ENCODE measurements at places on chromosomes 5 and 9.

- DNase-seq = no peak
Measured at GRCh38 chr5:149654231-149654630, 72.9 kb downstream of the ARHGEF37 start.

DNA sequence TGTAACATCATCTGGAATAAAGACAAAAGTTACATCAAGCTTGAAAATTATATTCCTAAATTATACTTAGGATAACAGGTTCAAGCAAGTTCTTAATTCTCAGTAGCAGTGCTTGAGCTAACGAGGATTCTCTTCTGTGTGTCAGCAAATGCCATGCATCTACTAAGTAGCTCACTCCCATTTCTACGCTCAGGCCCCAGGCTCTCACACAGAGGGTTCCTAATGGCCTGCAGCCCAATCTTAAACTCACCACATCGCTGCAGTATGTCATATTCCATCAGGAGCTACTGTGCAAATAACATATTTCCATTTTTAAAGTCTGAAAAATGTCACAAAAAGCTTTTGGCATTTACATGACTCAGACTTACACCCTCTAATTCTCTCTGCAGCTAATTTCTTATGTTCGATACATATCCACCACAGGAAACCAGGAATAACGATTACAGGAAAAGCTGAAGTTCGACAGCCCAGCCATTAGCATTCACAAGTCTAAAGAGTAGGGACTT is 474.8 kb downstream of the EFNA5 start:
- DNase-seq = no peak

DNA sequence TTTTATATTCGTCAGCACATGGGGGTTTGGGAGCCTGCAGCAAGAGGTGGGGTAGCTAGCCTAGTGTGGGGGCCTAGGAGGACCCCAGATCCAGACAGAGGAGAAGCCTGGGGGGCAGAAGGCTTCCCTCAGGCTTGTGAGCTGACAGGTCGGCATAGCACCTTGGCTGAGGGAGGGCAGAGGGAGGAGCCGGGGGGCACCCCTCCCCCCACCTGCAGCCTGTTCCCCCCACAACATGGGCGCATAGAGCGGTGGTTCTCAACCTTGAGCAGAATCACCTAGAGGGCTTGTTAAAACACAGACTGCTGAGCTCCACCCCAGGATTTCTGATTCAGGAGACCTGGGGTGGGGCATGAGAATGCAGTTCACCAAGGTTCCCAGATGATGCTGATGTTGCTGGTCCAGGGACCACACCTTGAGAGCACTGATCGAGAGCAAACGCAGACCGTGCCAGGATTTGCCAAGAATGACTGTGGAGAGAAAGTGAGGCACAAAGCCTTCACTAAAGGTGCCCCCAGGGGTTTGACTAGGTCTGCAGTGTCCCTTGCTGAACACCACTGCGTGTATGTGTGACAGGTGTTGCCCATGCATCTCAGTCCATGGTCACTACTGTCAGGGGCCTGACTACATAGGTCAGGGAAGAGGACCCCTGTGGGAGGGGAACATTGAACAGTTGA is 163.3 kb downstream of the MACROH2A1 start:
- DNase-seq = no peak

DNA sequence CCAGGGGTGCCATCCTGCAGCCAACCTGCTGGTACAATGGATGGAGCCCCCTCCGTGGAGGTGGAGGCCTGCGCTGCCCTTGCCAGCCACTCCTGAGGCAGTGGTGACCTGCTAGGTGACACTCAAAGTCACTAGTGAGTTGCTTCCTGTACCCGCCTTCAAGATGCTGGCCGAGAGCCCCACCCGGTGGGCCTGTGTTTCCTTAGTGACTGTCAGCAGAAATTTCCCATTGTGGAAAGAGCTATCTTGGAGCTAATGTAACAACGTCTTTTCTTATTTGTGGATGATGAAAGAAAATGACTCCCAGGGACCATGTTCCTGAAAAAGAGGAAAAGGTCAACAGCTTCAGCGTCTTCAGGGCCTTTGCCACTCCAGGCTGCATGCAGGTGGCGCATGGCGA is 117.0 kb upstream of the BOD1 start:
- no peak for DNase-seq

DNA sequence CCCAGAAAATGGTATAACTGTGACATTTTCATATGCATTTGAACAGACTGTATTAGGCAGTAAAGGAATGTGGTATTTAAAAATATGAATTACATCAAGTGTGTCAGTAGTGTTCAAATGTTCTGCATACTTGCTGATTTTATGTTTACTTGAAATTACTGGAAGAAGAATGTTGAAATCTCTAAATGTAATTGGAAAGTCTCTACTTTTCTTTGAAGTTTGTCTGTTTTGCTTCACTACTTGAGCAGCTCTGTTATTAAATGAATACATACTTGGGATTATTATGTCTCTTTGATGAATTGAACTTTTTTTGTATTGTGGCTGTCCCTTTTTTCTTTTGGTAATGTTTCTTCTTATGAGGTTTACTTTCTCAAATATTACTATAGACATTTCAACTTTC is 205.6 kb downstream of the TAF11L14 start:
- no peak for DNase-seq

GRCh38 chr5:172793577-172794488 is 22.8 kb upstream of the DUSP1 start:
- DNase-seq = no peak

DNA sequence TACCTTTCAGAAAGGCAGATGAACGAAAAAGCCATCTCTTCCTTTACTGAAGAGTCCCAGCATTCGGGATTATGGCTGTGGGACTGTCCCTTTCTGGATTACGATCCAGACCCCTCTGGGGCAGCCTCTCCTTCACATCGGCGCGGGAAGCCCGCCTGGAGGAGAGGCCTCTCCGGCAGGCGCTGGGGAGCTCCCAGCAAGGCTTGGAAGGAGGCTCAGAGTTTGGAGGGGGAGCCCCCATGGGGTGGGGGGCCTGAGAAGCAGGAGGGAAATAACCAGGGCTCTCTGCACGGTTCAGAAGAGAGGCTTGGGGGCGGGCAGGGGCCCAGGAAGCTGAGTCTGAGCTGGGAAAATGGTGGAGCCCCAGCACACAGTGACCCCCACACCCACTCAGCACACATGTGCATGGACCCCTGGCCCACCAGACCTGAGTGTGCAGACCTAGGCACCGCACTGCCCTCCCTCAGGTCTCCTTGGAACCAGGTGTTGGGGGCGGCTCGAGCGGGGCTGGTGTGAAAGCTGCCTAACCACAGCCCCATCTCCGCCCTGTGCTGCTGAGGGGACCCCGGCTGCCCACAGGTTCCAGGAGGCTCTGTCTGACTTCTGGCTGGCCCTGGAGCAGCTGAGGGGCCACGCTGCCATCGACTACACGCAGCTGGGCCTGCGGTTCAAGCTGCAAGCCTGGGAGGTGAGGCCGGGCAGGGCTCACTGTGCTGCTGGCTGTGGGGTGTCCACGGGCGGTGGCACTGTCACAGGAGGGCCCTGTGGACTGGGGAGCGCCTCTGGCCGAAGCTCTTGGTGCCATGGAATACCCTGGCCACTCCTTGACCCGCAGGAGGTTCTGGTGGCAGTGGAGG is 4.5 kb downstream of the NOXA1 start:
- no peak for DNase-seq

DNA sequence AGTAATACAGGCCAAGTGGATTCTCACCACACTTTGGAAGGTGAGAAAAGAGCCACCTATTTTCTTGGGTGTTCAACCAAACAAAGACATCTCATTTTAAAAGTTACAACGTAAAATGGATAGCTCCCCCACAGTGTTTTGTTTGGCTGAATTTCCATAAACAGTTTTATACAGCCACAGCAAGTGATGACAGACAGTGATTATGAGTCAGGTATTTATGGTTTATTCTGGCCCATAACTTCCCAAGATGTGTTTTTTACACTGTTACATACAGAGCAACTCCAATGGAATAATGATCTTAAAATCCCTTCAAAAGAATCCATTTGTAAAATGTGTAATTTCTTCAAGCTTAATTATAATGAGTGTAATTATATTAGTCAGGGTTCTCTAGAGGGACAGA is 421.3 kb downstream of the TLE1 start:
- no peak for DNase-seq

Data from stimulated activated CD4-positive, alpha-beta T cell treated with anti-CD3 and anti-CD28 coated beads, TNF-alpha, amount 100 ng/mL, for 48 hours (primary cell).